ENCODE measurements at places on chromosomes 4 and X. TPM values are rescaled to one million over a fixed set of nuclear protein-coding genes. Genes with fewer than 3 reads are reported as not detected.

Gene MAGEE1
- 0.18 TPM for total RNA-seq

Gene HSFX2
- total RNA-seq: not detected

Gene TLR10
- 0.08 TPM for total RNA-seq

Gene AKAP14
- total RNA-seq: not detected

GRCh38 chr4:152946446-152946845 is 10.3 kb downstream of the FHDC1 start:
- no peak for DNase-seq

- DNase-seq: no peak
Measured at GRCh38 chrX:110944751-110945675, 149.4 kb upstream of the CHRDL1 start.

GRCh38 chr4:17188547-17189400 is 290.3 kb upstream of the LDB2 start:
- no peak for DNase-seq

- DNase-seq: no peak
Measured at GRCh38 chr4:184028561-184029374, 123.7 kb downstream of the STOX2 start.

DNA sequence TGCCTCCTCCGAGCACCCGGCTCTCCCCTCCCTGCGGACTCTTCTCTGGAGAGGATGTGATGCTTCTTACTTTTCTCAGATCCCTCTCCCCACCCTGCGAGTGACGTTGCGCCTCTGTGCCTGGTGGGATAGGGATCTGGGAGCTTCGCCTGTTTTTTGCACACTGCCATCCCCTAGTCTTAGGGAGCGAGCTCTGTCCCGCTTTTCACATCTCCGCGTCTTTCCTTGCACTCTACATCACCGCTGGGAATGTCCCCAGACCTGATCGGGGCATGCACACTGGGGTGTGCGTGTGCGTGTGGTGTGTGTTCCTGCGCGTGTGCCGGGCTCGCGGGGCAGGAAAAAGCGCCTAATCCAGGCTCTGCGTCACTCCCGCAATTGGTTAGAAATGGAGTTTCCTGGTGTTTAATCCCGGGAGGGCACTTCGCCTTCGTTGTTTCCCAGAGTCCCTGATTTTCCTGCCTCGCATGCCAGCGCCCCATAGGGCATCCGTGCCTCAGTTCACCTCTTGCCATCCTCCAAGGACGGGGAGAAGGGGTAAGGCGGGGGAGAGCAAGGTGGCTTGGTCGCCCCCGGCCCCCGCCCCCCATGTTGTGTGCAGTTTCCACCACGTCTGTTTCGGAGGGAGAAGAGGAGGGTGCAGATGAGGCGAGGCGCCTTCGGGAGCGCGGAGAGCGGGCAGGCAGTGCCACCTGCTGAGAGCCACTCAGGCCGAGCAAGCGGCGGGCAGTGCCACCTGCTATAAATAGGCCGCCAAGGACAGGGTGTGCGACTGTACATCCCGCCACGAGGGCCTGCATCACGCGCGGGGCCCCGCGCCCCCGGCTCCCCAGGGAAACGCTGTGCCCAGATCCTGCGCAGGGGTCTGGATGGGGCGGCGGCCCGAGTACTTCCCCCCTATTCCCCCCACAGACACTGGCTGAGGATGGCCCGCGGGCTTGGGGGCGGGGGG is 759 bp upstream of the TBC1D1 start:
- DNase-seq: peak; percentile 79

DNA sequence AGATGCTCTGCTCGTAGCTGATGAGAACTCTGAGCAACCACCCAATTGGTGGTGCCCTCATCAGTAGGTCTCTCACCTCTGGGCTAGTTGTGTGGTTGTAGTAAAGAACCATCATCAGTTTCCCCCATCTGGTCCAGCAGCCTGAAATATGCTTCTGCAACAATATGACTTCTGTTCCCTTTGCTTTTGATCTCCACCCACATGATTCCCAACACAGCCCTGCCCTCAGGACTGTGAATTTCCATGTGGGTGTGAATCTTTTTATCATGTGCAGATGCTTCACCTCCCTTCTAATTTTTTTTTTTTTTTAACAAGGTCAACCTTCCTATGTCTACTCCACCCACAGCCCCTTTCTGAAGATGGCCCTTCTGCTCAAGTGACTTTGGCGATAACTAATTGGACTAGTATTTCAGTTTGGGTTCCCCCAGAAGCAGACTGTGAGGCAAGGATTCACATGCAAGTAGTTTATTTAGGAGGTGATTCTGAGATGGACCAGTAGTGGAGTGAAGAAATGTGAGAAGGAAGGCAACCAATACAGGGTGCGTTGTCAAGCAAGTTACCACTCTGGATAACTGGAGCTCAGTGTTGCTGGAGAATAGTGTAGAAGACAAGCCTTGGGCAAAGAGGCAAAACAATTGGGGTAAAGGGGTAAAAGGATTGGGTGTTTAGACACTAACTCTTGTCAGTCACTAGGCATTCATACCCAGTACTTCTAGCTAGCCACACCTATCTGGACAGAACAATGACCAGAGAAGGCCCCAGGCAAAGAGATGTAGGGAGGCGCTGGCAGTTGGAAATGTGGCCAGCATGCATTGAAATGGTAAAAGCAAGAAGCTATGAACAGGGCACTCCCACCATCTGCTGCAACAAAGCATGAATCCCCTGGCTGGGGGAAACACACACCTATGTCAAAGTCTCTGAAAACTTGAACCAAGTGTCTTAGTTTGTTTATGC is 466.2 kb downstream of the BCOR start:
- DNase-seq: no peak

All from left lobe of liver (tissue), 2 donors.